Suppressor macrophage treated with lipopolysaccharide for 1 hour (primary cell): ENCODE measurements at places on chromosomes 5 and 9.

DNA sequence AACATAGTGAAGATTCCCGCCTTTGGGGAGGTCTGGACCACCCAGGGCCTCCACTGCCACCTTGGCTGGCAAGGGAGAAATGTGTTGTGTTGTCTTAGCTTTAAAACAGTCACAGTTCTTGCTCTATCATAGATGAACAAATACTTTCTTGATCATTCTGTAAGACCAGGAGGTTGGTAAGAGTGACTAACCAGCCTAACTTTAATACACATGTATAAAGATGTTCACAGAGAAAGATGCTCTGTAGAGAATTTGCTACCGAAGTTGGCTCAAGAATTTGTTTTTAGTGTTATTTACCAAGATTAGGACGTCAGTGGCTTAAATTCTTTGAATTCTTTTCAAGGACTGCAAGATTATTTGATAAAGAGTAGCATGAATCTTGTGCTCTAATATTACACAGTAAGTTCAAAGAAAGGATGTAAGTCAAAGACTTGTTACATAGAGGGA is 28.4 kb downstream of the GLRX start:
- DNase-seq: no peak

- peak; percentile 42 for DNase-seq
These were observed 8.2 kb downstream of the GNE start for GRCh38 chr9:36250079-36250478.

GRCh38 chr9:5773324-5773999 is 59.5 kb downstream of the ERMP1 start:
- no peak for DNase-seq

- DNase-seq: no peak
These were observed 40.9 kb downstream of the AMBP start for GRCh38 chr9:114037249-114037648.

- DNase-seq: no peak
These were observed 41.9 kb downstream of the ZNF354A start for GRCh38 chr5:178688551-178688950.

DNA sequence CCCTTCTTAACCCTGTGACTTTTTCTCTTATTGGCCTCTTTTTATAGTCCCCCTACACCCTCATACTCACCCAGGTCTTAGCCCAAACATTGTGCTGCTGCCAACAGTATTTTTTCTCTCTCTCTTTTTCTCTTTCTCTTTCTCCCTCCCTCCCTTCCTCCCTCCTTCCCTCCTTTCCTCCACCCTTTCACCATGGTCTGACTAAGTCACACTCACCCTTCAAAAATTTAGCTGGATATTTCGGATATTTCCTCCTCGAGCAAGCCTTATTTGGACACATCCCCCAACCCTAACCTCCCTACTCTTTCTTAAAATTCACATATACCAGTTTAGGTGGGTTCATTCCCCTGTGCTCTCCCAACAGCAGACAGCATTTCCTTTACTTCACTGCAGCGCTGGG is 64.7 kb downstream of the FGF1 start:
- DNase-seq: no peak

- no peak for DNase-seq
These were observed 13.5 kb downstream of the RETREG1 start for GRCh38 chr5:16603295-16603694.

GRCh38 chr9:117687532-117687931 is 16.7 kb upstream of the TLR4 start:
- DNase-seq: no peak

DNA sequence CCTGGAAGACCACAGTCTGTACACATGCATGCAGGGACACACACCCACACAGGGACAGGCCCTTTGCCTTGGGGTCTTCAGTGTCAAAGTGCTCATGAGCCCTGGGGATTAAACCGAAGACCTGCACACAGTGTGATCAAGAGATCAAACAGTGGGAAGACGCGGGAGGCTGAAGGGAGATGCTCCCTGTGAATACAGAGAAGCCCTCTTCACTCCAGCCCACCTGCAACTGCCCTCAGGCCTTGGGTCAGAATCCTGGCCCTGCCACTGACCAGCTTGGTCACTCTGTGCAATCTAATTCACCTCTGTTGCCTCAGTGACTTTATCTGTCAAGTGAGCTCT is 2.9 kb downstream of the RALGDS start:
- no peak for DNase-seq

- peak; percentile 36 for DNase-seq
These were observed 17.4 kb downstream of the HAUS6 start for GRCh38 chr9:19085295-19085694.

- DNase-seq: peak; percentile 10
These were observed 88.4 kb upstream of the ADRA1B start for GRCh38 chr5:159827861-159828260.

DNA sequence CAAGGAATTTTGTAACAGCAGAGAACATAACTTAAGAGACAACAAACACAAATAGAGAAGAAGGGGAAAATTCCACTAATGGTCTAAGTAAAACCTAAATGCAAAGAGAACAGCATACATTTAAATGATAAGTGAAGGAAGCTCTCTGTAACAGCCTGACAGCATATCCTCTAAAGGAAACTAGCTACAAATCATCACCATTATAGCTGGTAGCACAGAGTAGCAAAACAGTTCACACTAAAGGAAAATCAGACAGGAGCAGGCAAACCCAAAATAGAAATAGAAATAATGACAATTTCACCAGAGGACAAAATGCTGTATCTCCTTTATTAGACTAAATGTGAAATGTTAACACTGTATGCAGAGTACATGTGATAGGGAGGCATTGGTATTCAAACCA is 532.8 kb downstream of the PTPRD start:
- DNase-seq: no peak

DNA sequence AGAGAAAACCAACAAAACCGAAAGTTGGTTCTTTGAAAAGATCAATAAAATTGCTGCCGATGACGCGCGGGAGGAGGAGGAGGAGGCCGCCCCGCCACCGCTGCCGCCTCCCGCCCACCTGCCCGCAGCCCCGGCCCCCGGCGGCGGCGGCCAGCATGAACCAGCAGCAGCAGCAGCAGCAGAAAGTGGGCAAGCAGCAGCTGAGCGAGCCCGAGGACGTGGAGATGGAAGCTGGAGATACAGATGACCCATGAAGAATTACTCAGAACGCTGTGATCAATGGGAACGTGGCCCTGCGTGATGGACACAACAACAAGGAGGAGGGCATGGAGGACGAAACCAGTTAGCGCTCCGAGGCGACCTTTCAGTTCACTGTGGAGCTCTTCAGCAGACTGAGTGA is 53.9 kb upstream of the EFNA5 start:
- DNase-seq: no peak

- no peak for DNase-seq
These were observed 409.5 kb downstream of the MAT2B start for GRCh38 chr5:163914910-163915309.

GRCh38 chr5:94693043-94693822 is 74.8 kb downstream of the SLF1 start:
- peak; percentile 46 for DNase-seq

DNA sequence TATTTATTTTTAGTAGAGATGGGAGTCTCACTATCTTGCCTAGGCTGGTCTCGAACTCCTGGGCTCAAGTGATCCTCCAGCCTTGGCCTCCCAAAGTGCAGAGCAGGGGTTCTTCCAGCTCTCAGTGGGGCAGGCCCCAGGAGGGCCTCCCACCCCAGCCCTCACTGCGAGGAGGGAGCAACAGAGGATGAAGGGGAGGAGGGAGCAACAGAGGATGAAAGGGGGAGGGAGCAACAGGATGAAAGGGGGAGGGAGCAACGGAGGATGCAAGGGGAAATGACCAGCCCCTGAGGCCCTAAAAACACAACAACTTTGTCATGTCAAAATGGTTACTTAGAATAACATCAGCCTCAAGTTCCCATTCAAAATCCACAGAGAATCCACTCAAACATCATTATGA is 10.0 kb downstream of the TRIM14 start:
- no peak for DNase-seq

DNA sequence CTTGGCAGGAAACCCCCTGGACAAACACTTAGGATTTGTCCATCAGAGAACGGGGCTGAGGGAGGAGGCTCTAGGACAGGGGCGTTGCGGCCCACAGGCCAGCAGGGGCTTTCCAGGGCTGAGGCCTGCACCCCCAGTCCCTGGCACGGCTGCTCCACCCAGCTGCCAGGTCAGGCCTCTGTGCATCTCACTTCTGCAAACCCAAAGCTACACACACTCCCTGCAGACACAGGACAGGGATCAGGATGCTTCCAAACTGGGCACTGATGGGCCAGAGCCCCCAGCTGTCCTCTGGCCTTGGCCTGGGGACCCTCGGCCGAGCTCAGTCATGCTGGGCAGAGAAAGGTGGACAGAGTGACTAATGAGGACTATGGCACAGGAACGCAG is 106.2 kb upstream of the SARDH start:
- DNase-seq: no peak

DNA sequence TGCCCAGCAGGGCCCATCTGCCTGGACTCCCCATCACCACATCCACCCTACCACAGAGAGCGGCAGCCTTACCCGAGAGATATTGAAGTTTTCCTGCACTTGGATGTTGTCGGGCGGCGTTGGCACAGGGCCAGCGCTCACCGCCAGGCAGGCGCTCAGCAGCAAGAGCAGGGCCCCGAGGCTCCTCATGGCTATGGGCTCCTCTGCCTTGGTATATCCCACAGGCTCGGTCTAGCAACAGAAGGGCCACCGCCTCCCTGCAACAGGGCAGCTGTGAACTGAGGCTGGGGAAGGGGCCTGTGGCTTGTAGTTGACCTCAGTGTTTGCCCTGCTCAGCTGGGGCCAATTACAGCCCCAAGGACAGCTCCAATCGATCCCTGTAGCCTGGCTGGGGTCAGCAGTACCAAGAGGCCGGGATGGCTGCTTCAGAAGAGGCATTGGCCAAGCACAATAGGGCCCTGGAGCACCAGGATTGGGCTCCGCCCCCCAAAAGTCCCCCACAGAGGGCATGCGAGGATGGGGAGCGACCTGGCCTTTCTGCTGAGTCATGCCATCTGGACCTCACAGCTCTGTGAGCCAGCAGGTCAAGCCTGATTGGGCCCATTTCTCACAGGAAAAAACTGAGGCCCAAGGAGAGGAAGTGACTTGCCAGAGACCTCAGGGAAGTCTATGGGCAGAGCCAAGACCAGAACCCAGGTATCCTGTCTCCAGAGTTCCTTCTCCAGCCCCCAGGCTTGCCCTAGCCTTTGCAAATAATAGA is at the start of gene AMBP:
AMBP (minus strand) TSS at position 280 of the 760 bp plus-strand sequence; CDS start at position 189, 91 bp downstream.
- DNase-seq: no peak

DNA sequence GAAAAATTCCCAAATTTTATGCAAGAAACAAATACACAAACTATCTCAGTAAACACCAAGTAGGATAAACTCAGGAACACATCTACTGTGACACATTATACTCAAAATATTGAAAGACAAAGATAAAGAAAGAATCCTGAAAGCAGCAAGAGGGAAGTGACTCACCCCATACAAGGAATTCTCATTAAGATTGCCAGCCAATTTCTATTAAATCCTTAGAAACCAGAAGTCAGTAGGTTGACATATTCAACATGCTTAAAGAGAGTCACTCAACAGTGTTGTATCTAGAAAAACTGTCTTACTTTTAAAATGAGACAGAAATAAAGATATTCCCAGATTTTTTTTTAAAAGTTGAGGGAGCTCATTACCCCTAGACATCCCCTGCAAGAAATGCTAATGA is 15.5 kb downstream of the SPATA31E1 start:
- no peak for DNase-seq

GRCh38 chr9:82601293-82601771 is 461.6 kb downstream of the RASEF start:
- DNase-seq: no peak

DNA sequence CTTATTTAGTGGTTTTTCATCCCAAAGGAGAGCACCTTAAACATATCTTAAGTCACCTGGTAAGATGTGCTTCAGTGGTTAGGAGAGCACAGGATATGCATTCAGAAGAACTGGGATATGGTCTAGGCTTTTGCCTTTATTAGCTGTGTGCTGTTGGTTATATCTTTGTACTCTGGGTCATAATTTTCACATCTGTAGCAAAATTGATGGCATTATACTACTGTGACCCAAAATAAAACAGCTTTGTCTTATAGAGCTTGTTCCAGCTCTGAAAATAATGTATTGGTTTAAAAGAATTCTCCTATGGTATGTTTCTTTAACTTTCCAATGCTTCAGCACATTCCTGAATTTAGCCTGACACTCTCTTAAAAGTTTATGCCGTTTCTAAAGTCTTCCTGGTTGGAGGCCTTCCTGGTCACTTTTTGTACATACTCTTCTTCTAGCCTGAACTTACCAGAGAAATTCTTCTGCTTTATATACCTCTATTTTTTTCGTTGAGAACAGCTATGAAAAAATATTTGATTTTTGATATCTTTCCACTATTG is 337.1 kb upstream of the MPDZ start:
- DNase-seq: no peak

DNA sequence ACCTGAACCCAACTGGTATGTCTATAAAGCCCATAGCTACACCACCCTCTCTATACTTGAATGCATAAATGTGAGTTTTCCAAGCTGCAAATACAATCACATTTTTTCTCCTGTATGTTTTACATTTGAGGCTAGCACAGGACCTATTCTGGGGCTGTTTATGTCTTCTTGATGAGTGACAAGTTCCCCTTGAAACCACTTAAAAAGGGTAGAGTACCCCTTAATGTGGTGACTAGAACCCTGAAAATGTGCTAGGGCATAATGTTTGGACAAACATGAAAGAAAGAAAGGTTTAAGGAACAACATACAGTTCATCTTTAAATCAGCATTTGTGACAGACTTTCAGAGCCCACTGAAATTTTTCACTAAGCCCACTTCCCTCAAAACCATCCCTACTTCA is 25.2 kb upstream of the GLIS3 start:
- no peak for DNase-seq

- DNase-seq: peak; percentile 42
These were observed 260.3 kb upstream of the CDH10 start for GRCh38 chr5:24904981-24905517.

- DNase-seq: no peak
These were observed 41.7 kb upstream of the BARX1 start for GRCh38 chr9:93996863-93997262.

- no peak for DNase-seq
These were observed 133.4 kb downstream of the PHF2 start for GRCh38 chr9:93709600-93710369.

GRCh38 chr9:81879501-81879916 is 48.7 kb upstream of the SPATA31D4 start:
- DNase-seq: no peak

- peak; percentile 13 for DNase-seq
These were observed 31.3 kb downstream of the DAPK1 start for GRCh38 chr9:87528969-87529368.
